Osteoblast (primary cell): ENCODE measurements at places on chromosomes 1 and 21. TPM values are rescaled to one million over a fixed set of nuclear protein-coding genes. Genes with fewer than 3 reads are reported as not detected.

The GCSAML gene
- total RNA-seq: not detected in 2 replicates

The CFHR3 gene
- 0.36 TPM in 1 of 2 replicates, not detected in the other for total RNA-seq

The PACC1 gene
- total RNA-seq: 6.5 and 7.1 TPM in 2 replicates

The PCAT6 gene
- 0.29 and 0.72 TPM in 2 replicates for total RNA-seq

The KIF17 gene
- total RNA-seq: 0.29 and 0.36 TPM in 2 replicates

The SLC35A3 gene
- total RNA-seq: 24.6 and 28.3 TPM in 2 replicates

The FHAD1 gene
- total RNA-seq: 0.72 and 1.8 TPM in 2 replicates

The DUSP23 gene
- total RNA-seq: 13.8 and 15.9 TPM in 2 replicates

The CFAP45 gene
- 0.29 and 0.36 TPM in 2 replicates for total RNA-seq

The GNAT2 gene
- 0.29 and 0.72 TPM in 2 replicates for total RNA-seq

The LRRIQ3 gene
- 0.59 and 0.72 TPM in 2 replicates for total RNA-seq

The FNDC10 gene
- 2.1 and 2.5 TPM in 2 replicates for total RNA-seq

The RGS7 gene
- 0.36 and 0.59 TPM in 2 replicates for total RNA-seq

The FCRLA gene
- total RNA-seq: 0.88 and 1.4 TPM in 2 replicates

The GNB1 gene
- 84.6 and 88.7 TPM in 2 replicates for total RNA-seq

The LCE2A gene
- not detected in 2 replicates for total RNA-seq

The TOR1AIP1 gene
- 78.2 and 83.1 TPM in 2 replicates for total RNA-seq

The LAX1 gene
- total RNA-seq: 0.29 TPM in 1 of 2 replicates, not detected in the other

The ANKRD65 gene
- 1.2 and 1.8 TPM in 2 replicates for total RNA-seq

The HP1BP3 gene
- 249 and 267 TPM in 2 replicates for total RNA-seq

The GBP6 gene
- total RNA-seq: not detected in 2 replicates

The MPZ gene
- 0.88 and 2.2 TPM in 2 replicates for total RNA-seq

The TRABD2B gene
- under 0.01 TPM in 2 replicates for total RNA-seq

The LENEP gene
- total RNA-seq: 0.88 TPM in 1 of 2 replicates, not detected in the other

The ERG gene
- total RNA-seq: 0.29 and 1.1 TPM in 2 replicates

The KLHDC9 gene
- total RNA-seq: 1.4 and 1.5 TPM in 2 replicates

The TFAP2E gene
- total RNA-seq: under 0.01 and 0.29 TPM in 2 replicates

The DEPDC1 gene
- total RNA-seq: 1.4 and 2.4 TPM in 2 replicates

The KCNE1 gene
- 0.29 and 0.72 TPM in 2 replicates for total RNA-seq

The RORC gene
- total RNA-seq: not detected in 2 replicates

The OR2AK2 gene
- total RNA-seq: not detected in 2 replicates

The SPTA1 gene
- under 0.01 TPM in 2 replicates for total RNA-seq

The OR2T29 gene
- not detected in 2 replicates for total RNA-seq

The HUNK gene
- total RNA-seq: under 0.01 TPM in 2 replicates

The RGS8 gene
- not detected in 2 replicates for total RNA-seq

The KCNA3 gene
- total RNA-seq: not detected in 2 replicates

The BNIPL gene
- under 0.01 and 1.2 TPM in 2 replicates for total RNA-seq

The CHD5 gene
- under 0.01 TPM in 1 of 2 replicates, not detected in the other for total RNA-seq

The ATP1A4 gene
- total RNA-seq: not detected in 2 replicates

The LHX8 gene
- total RNA-seq: not detected in 2 replicates

The SPATA21 gene
- total RNA-seq: not detected in 2 replicates

The KRTAP10-12 gene
- not detected in 2 replicates for total RNA-seq

The B3GALT2 gene
- 2.1 and 2.2 TPM in 2 replicates for total RNA-seq
